T-helper 9 cell (primary cell): ENCODE measurements at places on chromosomes 6 and 20.

DNA sequence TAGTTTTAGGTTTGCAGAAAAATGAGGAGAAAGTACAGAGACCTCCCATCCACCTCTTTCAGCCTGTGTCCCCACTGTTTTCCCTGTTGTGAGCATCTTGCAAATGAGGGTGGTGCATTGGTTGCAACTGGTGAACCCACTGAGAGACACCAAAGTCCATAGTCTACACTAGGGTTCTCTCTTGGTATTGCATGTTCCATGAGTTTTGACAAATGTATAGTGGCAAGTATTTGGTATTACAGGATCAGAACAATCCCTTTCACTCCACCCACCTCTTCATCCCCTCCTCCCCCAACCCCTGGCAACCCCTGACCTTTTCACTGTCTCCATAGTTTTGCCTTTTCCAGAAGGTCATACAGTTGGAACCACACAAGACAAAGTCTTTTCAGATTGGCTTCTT lies 20.1 kb downstream of the ZNF831 start:
- DNase-seq, result no peak

DNA sequence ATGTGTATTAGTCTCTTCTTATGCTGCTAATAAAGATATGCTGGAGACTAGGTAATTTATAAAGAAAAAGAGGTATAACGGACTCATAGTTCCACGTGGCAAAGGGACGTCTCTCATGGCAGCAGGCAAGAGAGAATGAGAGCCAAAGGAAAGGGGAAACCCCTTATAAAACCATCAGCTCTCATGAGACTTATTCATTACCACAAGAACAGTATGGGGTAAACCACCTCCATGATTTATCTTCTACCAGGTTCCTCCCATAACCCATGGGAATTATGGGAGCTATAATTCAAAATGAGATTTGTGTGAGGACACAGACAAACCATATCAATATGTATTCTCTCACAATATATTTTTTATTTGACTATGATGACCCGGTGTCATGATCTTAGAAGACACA lies 109.1 kb downstream of the UTRN start:
- DNase-seq, result no peak

- no peak for DNase-seq
Measured at GRCh38 chr6:133966654-133967329, 13.8 kb downstream of the TBPL1 start.

- DNase-seq, result no peak
Measured at GRCh38 chr6:72132851-72133250, 246.5 kb downstream of the RIMS1 start.

- no peak for DNase-seq
Measured at GRCh38 chr6:23441808-23442461, 684.1 kb upstream of the NRSN1 start.
